CD4-positive, alpha-beta T cell treated with Interleukin-6 for 4 hours (primary cell): ENCODE measurements at places on chromosomes 11 and 22.

DNA sequence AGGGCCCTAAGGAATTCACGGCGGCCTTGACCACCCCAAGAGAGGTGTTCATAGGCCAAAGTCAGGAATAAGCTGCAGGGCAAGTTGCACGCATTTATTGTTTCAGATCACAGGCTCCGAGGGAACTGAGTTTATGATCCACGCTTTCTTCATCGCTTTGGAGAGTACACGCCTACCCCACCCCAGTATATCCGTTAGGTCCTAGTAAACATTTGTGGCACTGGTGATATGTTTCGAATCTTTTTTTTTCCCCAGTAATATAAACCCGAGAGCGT is 805 bp downstream of the GANAB start:
- DNase-seq, result no peak

DNA sequence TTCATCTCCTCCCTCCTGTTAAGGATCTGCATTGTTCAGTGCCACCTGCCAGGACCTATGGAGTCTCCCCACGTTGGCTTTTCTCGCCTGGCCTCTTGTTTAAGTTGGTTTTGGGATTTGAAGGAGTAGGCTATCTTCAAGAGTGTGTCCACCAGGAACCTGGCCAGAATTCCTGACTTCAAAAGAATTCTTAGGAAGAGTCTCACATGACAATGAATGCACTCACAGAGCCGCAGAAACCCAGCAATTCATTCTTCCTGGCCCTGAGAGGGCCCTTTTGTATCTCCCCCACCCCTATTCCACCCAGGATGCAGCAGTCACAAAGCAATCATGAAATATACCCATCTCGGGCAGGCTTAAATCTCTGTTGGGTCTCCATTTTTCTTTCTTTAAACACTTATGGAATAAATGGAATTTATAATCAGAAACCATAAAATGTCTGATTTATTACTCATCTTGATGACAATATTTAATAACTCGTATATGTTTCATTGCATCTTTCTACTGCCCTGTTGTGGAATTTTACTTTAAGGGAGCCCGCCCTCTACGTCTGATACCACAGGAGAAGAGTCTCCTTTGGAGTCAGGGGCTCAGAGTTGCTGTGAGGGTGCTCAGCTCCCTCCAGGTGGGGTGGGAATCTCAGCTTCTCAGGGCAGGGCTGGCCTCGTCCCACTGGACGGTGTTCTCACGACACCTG is 507.0 kb downstream of the NTM start:
- no peak for DNase-seq

- DNase-seq, result no peak
Observed at GRCh38 chr11:47348859-47349258, 3.6 kb downstream of the MYBPC3 start.

- DNase-seq, result no peak
Observed at GRCh38 chr11:57499983-57500461, 15.5 kb downstream of the SLC43A1 start.

GRCh38 chr11:73292525-73292894 is 15.6 kb upstream of the ARHGEF17 start:
- no peak for DNase-seq

- peak; percentile 39 for DNase-seq
Observed at GRCh38 chr11:69711822-69712801, 8.3 kb upstream of the FGF19 start.

DNA sequence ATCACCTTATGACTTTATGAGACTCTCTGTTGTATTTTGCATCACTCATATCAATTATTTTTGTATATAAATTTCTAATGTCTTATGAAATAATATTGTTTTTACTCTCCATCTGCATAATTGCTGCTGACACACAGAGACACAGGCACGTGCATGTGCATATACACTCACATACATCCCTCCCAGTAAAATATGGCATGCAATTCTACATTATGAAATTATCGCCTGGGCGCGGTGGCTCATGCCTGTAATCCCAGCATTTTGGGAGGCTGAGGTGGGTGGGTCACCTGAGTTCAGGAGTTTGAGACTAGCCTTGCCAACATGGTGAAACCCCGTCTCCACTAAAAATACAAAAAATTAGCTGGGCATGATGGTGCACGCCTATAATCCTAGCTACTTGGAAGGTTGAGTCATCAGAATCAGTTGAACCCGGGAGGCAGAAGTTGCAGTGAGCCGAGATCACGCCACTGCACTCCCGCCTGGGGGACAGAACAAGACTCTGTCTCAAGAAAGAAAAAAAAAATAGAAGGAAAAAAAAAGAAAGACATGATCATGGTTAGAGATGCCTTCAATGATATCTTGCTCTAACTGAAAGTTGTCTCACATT is 96.7 kb upstream of the LUZP2 start:
- DNase-seq, result no peak

GRCh38 chr11:90594658-90595057 is 371.8 kb upstream of the CHORDC1 start:
- no peak for DNase-seq

DNA sequence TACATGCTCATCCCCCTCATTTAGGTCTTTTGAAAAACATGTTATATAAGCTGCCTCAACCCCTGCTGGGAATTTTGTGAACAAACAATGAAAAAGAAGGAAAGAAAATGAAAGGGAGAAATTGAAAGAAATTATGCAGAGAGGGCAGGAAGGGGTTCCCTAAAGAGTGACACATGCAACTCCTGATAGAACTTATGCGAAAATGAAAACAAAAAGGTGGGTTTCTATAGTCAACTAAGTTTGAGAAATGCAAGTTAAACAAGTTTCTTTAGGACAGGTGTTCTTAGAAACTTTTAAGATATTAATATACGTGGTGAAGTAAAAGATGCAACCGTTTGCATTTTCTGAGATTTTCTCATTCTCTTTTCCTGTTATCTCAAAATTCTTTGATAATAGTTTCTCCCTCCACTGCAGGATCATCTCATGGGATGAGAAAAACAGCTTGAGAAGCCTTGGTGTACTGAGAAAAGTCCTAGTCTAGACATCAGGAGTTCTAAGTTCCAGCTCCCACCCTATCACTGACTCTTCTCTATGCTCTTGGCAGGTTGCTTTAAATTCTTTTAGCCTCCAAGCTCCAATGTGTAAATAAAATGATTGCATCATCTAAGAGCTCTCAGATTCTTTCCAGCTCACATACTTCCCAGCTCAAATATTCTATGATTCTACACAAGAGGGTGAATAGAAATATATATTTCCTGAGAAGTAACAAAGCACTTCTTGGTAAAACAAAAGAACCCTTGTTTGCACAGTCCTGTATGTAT is 109.2 kb downstream of the FAM76B start:
- DNase-seq, result no peak

- DNase-seq, result no peak
Observed at GRCh38 chr11:68724293-68724692, 27.0 kb downstream of the TESMIN start.

GRCh38 chr11:57219021-57219627 is 17.9 kb downstream of the APLNR start:
- no peak for DNase-seq

GRCh38 chr11:107973641-107974040 is 35.1 kb upstream of the CUL5 start:
- no peak for DNase-seq
